Activated CD4-positive, alpha-beta T cell treated with anti-CD3 and anti-CD28 coated beads for 1 hour (primary cell): ENCODE measurements at places on chromosomes 12 and 14.

- DNase-seq: no peak
These were observed 7.9 kb upstream of the AVIL start for GRCh38 chr12:57826400-57826799.

DNA sequence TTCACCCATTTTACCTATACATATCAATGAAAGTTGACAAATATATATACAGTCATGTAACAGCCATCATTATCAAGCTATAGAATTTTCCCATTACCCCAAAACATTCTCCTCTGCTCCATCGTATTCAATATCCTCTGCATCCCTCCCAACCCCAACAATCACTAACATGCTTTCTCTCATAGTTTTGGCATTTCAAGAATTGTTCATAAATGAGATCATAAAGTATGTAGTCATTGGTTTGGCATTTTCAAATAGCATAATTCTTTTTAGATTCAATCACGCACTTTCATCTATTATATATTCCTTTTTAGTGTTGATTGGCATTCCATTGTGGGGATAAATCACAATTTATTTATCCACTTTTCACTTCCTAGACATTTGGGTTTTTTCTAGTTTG lies 866.0 kb upstream of the TMEM132C start:
- DNase-seq: no peak

GRCh38 chr12:80087486-80088213 lies 11.7 kb upstream of the OTOGL start:
- DNase-seq: no peak

GRCh38 chr12:53602176-53602864 lies 23.9 kb downstream of the ATF7 start:
- DNase-seq: no peak

- no peak for DNase-seq
These were observed 117.2 kb upstream of the BCL2L14 start for GRCh38 chr12:11953523-11953922.

DNA sequence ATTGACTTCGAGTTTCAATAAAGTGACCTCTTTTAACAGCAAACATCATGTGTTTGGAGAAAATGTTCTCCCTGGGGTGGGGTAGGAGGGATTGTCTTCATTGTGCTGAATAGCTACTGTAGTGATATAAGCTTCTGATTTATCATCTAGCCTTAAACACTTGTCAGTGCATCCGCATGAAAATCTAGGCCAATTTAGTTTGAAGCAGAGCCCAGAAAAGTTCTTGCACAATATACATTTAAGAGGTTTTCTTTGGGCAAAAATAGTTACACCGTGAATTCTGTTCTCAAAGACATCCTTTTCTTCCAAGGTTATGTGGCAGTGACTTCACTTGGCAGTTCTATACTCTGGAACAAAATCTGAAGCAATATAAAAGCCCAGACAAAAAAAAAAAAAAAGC lies 136.0 kb upstream of the IFNG-AS1 start:
- no peak for DNase-seq

- no peak for DNase-seq
These were observed 96.6 kb downstream of the LMNTD1 start for GRCh38 chr12:25456474-25456873.

DNA sequence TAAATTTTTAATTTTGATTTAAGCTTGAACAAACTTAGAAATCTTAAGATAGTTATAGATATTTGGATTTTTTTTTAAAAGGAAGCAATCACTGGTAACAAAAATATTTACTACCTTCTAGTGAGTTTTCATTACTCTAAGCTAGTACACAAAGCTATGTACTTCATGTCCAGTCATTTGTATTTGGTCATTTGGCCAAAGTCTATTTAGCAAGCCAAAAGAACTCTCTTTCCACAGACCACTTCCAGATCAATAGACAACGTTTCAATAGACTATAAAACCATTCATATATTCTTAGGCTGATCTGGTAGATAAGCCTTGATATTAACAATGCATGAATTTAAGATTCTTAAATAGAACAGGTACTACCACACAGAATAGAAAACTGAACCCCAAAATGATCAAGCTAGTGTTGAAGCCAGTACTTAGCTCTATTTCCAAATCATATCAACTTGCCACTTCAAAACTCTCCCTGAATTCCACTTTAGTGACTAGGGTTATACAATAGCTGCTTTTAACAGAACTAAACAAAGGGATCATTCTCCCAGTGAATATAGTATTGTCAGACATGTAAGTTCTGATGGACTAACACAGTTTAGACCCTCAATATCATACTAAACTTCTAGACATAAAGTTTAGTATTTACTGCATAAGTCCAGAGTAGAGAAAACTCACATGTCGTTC lies 21.7 kb downstream of the CAPRIN2 start:
- no peak for DNase-seq

DNA sequence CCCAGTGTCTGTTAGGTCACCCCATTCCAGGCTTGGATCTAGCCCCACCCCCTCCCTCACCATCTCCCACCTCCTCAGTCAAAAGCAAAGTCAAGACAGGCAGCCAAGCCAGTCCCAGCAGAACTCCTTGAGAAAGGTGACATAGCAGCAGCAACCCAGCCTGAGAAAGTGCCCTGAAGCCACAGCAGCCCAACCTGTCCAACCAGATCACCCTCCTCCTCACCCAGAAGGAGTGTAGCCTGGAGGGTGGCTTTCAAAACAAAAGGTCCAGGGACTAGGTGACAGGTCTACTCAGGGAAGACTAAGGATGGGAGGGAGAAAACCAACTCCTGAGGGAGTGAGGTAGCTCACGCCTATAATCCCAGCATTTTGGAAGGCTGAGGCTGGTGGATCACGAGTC lies 5.2 kb downstream of the RAB15 start:
- no peak for DNase-seq

- DNase-seq: no peak
These were observed 170.3 kb upstream of the LMNTD1 start for GRCh38 chr12:25723336-25723735.

- no peak for DNase-seq
These were observed 213.7 kb downstream of the SLC2A13 start for GRCh38 chr12:39892146-39892545.

DNA sequence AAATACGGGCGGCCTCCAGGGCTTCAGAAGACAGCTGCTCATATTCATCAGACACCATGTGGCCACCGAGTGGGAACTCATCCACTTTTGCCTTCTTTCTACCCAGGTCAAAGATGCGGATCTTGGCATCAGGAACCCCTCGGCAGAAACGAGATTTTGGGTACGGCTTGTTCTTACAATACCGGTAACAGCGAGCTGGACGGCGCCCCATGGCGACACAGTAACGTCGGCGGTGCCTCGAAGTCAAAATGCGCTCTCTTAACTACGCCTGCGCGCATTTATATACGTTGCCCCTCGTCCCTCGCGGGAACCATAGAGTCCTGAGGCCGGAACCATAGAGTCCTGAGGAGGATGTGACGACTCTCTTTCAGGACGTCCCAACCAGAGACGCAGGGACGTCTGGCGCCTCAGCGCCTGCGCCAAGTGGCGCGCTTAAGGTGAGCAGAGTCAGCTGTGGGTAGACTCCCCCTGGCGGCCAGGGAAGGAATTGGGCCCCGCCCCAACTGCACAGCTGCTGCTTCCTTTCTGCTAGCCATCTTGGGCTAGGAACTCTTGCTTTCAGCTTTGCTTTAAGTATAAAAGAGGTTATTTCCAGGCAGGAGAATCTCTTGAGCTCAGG lies at the start of gene RPL10L:
Gene RPL10L (minus strand): TSS at position 256 of the 619 bp plus-strand sequence. CDS start 45 bp downstream, at position 211.
- no peak for DNase-seq

GRCh38 chr12:48815126-48816110 lies 2.9 kb upstream of the CACNB3 start:
- no peak for DNase-seq
